T-helper 2 cell (primary cell): ENCODE measurements at places on chromosomes 7 and 10.

DNA sequence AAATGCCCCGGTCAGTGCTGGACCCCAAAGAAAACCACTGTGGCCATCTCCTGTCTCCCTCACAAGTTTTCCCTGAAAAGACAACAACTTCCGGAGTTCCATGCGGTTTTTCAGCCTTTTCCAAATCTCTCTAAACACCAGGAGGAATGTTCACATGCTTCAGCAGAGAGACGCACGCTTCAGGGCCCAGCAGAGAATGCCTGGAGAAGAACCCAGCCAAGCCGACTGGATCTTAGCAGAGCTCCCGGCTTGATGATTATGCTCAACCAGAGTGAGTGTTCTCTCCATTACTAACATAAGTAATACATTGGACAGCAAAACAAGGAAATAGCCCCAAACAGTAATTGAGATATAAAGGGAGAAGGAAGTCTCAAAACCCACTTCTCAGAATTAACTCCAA, 17.9 kb downstream of the PRKCQ start:
- DNase-seq, result no peak

DNA sequence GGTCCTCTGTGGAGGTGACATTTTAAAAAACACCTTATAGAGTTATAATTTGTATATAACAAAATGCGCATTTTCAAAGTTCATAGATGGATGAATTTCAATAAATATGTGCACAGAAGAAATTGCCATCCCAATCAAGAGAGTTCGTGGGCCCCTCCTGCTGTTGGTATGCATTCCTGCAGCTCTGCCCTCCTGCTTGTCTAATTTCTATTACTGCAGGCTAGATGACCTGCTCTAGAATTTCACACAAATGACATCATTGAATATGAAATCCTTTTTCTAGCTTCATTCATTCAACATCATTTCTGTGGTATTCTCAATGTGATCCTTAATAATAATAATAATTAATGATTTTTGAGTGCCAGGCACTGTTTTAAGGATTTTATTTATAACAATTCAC, 348.2 kb downstream of the SDK1 start:
- DNase-seq, result no peak

DNA sequence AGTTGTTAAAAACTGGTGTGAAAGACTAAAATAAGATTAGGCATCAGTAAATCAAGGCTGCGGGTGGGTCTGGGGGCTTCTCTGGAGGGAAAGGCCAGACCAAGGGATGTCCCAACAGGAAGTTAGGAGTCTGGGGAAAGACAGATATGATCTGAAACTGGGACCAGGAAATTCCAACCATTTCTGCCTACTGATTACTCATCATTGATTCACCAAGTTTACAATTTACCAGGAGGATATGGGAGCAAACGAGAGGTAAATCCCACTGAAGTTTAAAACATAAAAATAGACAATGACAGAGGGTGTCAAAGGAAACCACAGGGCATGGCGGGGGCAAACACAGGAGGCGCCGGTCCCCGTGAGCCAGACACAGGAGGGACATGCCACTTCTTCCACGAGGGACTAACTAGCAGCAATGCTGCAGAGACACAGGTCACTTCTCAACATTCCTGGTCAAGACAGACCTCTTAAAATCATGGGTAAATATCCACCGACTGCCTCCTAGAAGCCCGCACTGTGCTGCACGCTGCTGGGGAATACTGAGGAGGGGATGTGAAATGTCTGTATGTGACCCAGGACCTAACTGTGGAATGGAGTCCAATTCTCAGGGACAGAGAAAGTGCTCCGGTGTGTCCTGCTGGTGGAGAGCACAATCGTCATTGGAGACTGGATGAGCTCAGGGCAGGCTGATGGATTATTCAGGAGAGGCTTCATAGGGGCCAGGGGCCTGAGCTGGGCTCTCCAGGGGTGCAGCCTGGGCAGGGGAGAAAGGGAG, 153.4 kb upstream of the KLF14 start:
- no peak for DNase-seq

DNA sequence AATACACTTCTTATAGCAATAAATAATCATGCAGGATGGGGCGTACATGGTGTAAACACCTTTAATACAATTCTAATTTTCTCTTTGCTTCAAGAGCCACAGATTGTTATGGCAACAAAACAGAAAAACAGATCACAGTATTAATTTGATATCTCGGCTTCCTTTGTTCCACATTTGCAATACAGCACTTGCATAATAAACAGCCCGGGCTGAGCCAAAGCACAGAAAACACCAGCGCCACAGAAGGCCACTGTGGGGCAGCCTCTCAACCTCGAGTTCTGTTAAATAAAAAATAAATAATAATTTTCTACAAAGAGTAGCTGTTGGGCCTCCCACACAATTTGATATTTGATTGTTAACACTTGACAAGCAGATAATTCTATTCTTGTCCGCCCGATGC, 255.9 kb downstream of the USP6NL start:
- no peak for DNase-seq

DNA sequence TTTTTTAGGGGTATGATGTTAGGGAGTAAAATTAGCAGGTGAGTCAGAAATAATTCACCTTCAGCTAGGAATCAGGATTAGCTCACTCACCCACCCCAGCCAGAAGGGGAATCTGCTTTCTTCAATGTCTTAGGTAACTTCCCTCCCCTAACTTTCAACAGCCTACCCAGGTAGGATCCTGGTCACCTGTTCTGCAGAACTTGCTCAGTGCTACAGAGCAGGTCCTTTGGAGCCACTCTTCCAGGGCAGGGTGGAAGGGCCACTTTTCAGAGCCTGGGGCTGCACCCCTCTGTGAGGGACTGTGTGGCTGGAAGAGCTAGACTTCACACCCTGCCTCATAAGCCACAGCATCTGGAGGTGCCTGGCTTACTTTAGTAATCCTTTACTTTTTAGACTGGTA, 58.1 kb downstream of the SHH start:
- DNase-seq, result no peak

DNA sequence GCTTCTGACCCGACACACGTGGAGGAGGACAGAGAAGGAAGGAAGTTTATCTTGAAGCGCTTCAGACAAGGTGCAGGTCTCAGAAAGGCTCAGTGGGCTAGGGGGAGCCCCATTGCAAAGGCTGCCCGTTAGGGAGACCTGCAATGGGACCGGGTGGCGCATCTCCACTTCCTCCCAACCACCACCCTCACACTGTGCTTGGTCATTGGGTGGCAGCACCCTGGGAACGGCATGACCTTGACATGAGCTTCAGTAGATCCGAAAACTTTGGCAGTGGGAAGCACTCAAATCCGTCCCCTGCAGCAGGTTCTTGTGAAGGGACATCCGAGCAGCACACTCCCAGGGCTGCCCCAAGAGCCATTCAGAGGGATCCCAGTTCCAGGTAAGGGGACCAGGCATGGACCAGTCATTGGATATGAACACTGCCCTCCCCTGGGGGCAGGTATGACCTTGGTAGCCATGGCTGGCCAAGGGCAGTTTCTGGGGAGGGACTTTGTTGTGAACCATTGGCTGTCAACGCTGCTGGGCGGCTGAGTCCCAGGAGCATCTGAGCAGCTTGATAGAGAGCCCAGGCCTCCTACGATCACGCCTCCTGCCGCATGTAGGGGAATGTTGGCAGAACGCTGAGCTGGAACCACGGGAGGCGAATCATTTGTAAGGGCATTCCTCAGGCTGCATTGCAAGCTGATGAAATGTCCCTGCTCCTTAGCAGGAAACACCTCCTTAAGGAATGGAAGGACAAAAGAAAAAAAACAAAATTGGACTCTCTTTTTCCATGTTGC, 31.7 kb downstream of the GALNTL5 start:
- DNase-seq, result no peak

- no peak for DNase-seq
Measured at GRCh38 chr10:127243490-127244272, 47.3 kb upstream of the INSYN2A start.

GRCh38 chr7:54483523-54483922, 58.7 kb upstream of the VSTM2A start:
- no peak for DNase-seq

GRCh38 chr10:635088-635861, 54.2 kb downstream of the DIP2C start:
- no peak for DNase-seq

DNA sequence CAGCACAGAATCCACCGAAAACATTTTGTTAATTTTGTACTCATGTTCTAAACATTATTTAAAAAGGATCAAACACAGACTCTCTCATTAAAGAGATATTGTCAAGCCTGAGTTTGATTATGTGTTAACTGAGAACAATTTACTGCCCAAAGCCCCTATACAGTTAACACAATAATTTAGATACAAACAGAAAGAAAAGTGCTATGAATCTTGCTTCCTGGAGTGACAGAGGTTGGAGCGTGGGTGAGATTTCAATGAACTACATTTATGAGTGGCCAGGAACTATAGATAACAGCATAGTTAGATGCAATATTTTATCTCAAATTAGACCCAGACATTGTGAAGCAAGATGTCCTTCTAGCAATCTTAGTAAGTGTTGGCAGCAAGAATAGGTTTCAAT, 448.9 kb upstream of the ETV1 start:
- no peak for DNase-seq

DNA sequence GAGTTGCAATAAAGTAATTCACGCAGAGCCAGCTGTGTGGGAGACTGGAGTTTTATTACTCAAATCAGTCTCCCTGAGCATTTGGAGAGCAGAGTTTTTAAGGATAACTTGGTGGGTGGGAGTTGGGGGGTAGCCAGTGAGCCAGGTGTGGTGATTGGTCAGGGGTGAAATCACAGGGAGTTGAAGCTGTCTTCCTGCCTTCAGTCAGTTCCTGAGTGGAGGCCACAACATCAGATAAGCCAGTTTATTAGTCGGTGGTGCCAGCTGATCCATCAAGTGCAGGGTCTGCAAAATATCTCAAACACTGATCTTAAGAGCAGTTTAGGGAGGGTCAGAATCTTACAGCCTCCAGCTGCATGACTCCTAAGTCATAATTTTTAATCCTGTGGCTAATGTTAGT, 3.3 kb upstream of the CYP51A1 start:
- DNase-seq, result no peak

DNA sequence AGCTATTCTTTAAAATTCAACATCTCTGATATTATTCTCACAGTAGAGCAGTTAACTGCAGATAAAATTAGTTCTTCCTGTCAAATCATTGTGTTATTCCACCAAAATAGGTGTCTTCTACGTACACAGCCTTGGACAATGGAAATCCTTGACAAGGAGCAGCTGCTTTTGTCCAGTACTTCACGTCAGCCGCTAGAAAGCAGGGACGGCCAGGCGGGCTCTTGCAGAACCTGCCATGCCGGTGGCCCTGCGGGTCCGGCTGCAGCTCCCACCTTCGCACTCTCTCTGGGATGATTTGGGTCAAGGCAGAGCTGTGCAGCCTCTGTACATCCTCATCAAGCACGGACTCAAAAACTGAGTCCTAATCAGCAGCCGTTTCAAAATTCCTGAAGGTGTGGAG, 2.2 kb upstream of the FOXI2 start:
- no peak for DNase-seq

- DNase-seq, result no peak
Measured at GRCh38 chr10:84946904-84947303, 618.5 kb downstream of the CCSER2 start.

DNA sequence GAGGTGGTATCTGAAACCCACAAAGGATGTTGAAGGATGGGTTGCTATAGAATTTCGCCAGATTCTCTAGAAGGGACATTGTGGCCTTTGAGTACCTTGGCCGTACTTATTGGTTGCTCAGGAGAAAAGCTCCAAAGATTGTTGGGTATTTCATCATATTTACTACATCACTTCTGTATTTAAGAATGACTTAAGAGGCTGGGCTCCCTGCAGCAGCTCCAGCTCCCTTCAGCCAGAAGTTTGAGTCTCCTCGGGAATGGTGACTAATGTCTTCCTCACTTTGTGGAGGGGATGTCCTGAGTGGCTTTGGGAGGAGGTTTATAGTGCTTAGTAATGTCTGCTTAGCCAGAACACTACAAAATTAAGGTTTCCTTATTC, 18.1 kb downstream of the MINDY4 start:
- DNase-seq, result no peak

- DNase-seq, result no peak
Measured at GRCh38 chr10:76112826-76113150, 681.4 kb downstream of the LRMDA start.

GRCh38 chr10:131972474-131973071, 9.2 kb downstream of the BNIP3 start:
- no peak for DNase-seq

DNA sequence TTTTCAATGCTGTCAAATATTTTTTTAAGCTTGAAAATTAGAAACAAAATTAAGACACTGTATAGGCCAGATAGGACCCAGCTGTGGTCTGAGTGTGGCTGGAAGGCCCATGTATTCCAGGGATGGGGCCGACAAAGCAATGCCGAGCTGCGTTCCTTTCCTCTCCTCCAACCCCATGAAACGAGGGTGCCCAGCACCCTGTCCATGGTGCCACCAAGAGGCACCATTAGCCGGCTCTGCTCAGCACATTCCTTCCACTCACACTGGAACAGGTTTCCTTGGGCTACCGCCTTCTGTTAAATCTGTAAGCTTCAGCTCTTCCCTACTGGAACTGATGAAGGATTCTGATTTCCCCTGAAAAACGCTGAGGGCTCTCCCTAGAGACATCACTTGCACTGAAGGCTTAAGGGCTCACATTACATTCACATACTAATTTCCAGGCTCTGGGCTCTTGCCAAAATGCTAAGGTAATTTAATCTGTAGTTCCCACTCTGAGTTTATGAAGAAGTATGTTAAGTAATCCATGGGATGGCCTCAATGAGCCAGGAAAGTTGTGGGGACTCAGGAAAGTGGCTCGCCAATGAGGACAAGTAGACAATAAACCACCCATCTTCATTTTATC, 73.7 kb upstream of the CAMK2B start:
- DNase-seq, result no peak

DNA sequence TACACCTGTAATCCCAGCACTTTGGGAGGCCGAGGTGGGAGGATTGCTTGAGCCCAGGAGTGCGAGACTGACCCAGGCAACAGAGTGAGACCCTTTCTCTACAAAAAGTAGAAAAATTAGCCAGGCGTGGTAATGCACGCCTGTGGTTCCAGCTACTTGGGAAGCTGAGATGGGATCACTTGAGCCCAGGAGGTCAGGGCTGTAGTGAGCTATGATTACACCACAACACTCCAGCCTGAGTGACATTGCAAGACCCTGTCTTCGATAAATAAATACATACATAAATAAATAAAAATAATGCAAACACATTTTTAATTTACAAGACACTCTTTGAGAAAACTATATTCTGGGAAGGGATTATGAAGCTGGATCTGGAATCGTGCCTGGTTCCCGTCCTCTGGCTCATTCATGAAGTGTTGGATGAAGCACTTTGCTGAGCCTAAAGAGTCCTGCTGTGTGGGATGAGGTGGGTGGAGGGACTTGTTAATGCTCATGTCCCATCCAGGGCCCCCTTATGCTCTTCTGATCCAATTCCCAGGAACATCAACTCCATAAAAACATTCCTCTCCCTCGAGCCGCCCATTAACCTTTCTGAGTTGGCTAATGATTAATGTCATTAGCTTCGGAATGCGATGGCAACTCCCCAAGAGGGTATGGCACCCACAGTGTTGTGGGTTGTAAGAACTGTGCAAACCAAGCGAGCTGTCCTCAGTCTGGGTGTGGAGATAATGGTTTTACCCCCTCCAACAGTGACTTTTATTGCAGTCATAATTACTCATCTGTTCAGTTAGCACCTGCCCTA, 236.3 kb downstream of the BAMBI start:
- DNase-seq, result no peak
